ENCODE measurements at places on chromosomes 16 and 17. TPM values are rescaled to one million over a fixed set of nuclear protein-coding genes. Genes with fewer than 3 reads are reported as not detected.

CCDC78 gene
- total RNA-seq: 12.0 TPM

ACSM5 gene
- not detected for total RNA-seq

OR1E2 gene
- total RNA-seq: not detected

PRR29 gene
- total RNA-seq: not detected

CD79B gene
- 40.0 TPM for total RNA-seq

STH gene
- total RNA-seq: not detected

SLC38A8 gene
- total RNA-seq: not detected

ACLY gene
- 69.9 TPM for total RNA-seq

SALL1 gene
- not detected for total RNA-seq

GFAP gene
- not detected for total RNA-seq

CEMP1 gene
- 1.6 TPM for total RNA-seq

PRPSAP1 gene
- total RNA-seq: 42.5 TPM

- H3K4me3 ChIP-seq: peak overlapping the region; percentile 85
- H3K27me3 ChIP-seq: no peaks in the 10 kb centered on the region
- H3K4me1 ChIP-seq: peaks cover 6% of the 10 kb centered on the region
- peak overlapping the region; percentile 85 for H3K27ac ChIP-seq
- no peaks in the 10 kb centered on the region for H3K36me3 ChIP-seq
These were observed 684 bp upstream of the NUDT16L1 start for GRCh38 chr16:4692460-4693295.

GRCh38 chr17:33802349-33803198 is 452.5 kb upstream of the CCL2 start:
- no peak overlapping the region for H3K27ac ChIP-seq
- H3K36me3 ChIP-seq: no peaks in the 10 kb centered on the region
- H3K4me1 ChIP-seq: no peaks in the 10 kb centered on the region
- no peak for DNase-seq

DNA sequence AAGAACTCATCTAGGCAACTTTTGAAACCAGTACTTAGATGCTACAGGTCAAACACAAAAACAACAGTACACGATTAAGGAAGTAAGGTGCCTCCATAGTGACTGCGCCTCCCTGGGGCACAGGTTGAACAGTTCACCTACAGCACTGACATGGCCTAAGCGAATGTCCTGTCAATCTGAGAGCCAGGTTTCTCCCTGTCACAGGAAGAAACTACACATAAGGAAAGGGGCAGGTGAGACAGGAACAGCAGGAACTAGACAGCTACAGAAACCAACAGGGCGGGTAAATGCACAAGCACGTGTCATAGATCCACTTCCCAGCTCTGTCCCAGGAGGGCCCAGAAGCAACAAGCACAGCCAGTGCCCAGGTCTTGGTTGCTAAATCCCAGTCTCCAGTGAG is 8.0 kb upstream of the ARHGDIA start:
- no peak overlapping the region for H3K4me3 ChIP-seq
- H3K27me3 ChIP-seq: no peaks in the 10 kb centered on the region
- peaks cover 45% of the 10 kb centered on the region for H3K36me3 ChIP-seq

DNA sequence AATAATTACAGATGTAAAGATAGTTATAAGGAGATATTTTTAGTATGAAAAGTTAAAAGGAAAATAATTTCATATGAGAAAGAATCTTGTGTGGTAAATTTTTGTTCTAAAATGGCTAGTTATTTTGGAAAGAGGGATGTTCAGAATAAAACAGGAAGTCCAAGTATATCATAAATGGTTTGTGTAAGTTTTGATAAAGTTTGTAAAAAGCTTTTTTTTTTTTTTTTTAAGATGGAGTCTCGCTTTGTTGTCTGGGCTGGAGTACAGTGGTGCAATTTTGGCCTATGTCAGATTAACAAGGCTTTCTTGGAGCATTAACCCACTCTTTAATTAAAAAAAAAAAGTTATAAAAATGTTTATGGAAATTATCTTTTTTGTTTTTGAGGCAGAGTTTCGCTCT is 8.2 kb upstream of the CDK10 start:
- no peak overlapping the region for H3K4me3 ChIP-seq
- no peak overlapping the region for H3K27ac ChIP-seq
- H3K27me3 ChIP-seq: no peaks in the 10 kb centered on the region
- no peaks in the 10 kb centered on the region for H3K36me3 ChIP-seq
- H3K4me1 ChIP-seq: no peaks in the 10 kb centered on the region

- peaks cover 27% of the 10 kb centered on the region for H3K4me1 ChIP-seq
- DNase-seq: peak; percentile 44
- H3K36me3 ChIP-seq: peaks cover 9% of the 10 kb centered on the region
- peak within 1 kb of the TSS; percentile 75 for H3K27ac ChIP-seq
- H3K27me3 ChIP-seq: no peaks in the 10 kb centered on the region
These were observed at the start of gene LASP1NB for GRCh38 chr17:38925263-38925995. TSS of gene LASP1NB (plus strand) at chr17:38925614.

- peaks cover 4% of the 10 kb centered on the region for H3K27me3 ChIP-seq
- no peaks in the 10 kb centered on the region for H3K36me3 ChIP-seq
- H3K4me1 ChIP-seq: no peaks in the 10 kb centered on the region
- DNase-seq: no peak
- H3K27ac ChIP-seq: no peak overlapping the region
- no peak overlapping the region for H3K4me3 ChIP-seq
These were observed 68.5 kb downstream of the ZDHHC7 start for GRCh38 chr16:84942786-84943185.

DNA sequence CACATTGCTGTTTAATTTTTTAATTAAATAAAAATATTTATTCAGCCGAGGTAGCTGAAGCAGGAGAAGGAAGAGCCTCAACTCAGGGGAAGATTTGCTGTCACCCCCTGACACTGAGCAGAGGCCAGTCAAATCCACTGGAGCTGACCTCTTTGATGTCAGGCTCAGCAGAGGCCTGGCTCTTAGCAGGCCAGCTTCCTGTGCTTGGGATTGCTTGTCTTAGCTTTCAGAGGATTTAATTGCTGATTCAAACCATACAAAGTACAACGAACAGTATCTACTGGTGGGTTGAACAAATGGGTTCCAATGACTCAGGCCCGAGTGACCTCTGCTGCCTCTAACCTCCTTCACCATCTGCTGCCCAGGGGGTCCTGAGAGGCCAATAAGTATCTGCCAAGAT is 417.0 kb upstream of the HSBP1 start:
- H3K4me3 ChIP-seq: no peak overlapping the region
- H3K36me3 ChIP-seq: no peaks in the 10 kb centered on the region
- H3K27me3 ChIP-seq: peaks cover 5% of the 10 kb centered on the region
- H3K4me1 ChIP-seq: no peaks in the 10 kb centered on the region

DNA sequence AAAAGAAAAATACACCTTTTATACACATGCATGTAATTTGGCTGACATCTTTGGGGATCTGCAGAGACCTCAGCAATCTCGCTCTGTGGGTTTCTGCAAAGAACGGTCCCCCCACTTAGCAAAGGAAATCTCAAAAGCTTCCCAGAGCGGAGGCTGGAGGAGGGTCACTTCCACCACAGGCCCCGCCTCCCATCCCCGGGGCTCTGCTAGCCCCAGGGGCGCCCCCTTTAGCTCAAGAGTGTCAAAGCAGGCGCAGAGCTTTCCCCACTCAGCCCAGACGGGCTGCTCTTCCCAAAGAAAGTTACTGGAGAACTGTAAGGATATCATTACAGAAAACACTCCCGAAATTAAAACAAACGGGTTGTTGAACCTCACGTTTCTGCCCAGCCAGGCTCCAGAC is 11.4 kb downstream of the SLC13A5 start:
- DNase-seq: peak; percentile 36
- no peaks in the 10 kb centered on the region for H3K36me3 ChIP-seq
- H3K4me1 ChIP-seq: peaks cover 3% of the 10 kb centered on the region

DNA sequence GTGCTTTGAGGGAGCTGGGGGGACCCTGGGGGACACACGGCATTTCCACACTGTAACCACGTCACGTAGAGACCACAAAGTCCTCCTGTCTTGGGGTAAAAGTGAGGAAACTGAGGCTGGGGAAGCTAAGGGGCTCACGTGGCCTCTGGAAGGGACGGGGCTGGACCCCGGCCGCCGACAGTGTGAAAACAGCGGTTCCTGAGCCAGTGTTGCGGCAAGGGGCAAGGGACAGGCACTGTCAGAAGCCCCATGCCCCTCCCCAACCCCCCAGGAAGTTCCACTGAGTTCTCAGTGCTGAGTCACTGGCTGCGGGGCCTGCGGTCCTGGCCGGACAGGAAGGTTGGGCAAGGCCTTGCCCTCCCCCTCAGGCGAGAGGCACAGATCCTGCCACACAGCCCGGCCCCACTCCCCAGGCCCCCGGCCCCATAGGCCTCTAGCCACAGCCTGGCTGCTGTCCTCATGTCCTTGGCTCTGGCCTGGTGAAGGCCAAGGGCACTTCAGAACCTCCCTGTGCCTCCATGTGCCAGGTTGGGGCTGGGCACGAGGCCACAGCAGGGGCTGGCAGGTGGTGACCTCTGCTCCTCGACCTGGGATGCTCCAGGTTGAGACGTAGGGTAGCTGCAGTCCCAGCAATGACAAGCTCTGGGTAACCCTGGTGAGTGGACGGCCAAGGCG is 5.0 kb upstream of the CCDC57 start:
- no peaks in the 10 kb centered on the region for H3K36me3 ChIP-seq
- H3K4me3 ChIP-seq: no peak overlapping the region
- no peaks in the 10 kb centered on the region for H3K27me3 ChIP-seq
- peaks cover 32% of the 10 kb centered on the region for H3K4me1 ChIP-seq
- DNase-seq: no peak

DNA sequence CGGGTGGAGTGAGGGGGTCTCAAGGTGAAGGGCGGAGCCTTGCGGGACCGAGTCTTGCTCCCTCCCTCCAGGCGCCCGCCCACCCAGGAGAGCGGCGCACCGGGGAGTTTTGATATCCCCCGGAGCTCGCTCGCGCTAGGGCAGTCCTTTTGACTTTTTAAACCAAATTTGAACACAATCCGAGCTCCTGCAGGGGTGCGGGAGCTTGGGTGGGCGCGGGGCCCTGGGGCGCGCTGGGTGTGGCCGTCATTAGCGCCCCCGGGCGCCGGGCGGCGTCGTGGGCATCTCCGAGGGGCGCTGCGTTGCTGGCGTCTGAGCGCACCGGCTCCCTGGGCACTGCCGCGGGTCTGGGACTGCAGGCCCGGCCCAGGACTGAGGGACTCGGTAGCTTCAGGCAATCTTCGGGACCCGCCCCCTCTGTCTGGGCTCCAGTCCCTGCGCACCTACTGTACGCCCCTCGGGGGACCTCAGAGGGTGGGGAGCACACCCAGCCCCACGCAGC is 10.9 kb downstream of the MAF start:
- H3K4me3 ChIP-seq: no peak overlapping the region
- H3K27me3 ChIP-seq: peaks cover 38% of the 10 kb centered on the region
- H3K36me3 ChIP-seq: no peaks in the 10 kb centered on the region
- no peak overlapping the region for H3K27ac ChIP-seq
- DNase-seq: no peak
- peaks cover 7% of the 10 kb centered on the region for H3K4me1 ChIP-seq

- H3K27me3 ChIP-seq: no peaks in the 10 kb centered on the region
- H3K4me1 ChIP-seq: no peaks in the 10 kb centered on the region
- H3K27ac ChIP-seq: no peak overlapping the region
- DNase-seq: no peak
- peak overlapping the region; percentile 7 for H3K4me3 ChIP-seq
These were observed 35.2 kb downstream of the TSC2 start for GRCh38 chr16:2082983-2083364.

GRCh38 chr16:3625911-3626732 is 14.7 kb upstream of the SLX4 start:
- DNase-seq: no peak
- H3K4me1 ChIP-seq: peaks cover 17% of the 10 kb centered on the region
- H3K36me3 ChIP-seq: no peaks in the 10 kb centered on the region
- H3K4me3 ChIP-seq: peak overlapping the region; percentile 57
- H3K27ac ChIP-seq: peak overlapping the region; percentile 11
- no peaks in the 10 kb centered on the region for H3K27me3 ChIP-seq

- peaks cover 7% of the 10 kb centered on the region for H3K4me1 ChIP-seq
- peak; percentile 34 for DNase-seq
- H3K27me3 ChIP-seq: no peaks in the 10 kb centered on the region
- no peak overlapping the region for H3K4me3 ChIP-seq
- H3K36me3 ChIP-seq: no peaks in the 10 kb centered on the region
These were observed 54.3 kb upstream of the SREBF1 start for GRCh38 chr17:17890773-17891759.

GRCh38 chr16:23987443-23987842 is 151.7 kb downstream of the PRKCB start:
- peaks cover 23% of the 10 kb centered on the region for H3K4me1 ChIP-seq
- no peak overlapping the region for H3K4me3 ChIP-seq

GRCh38 chr16:8733849-8734540 is 59.6 kb downstream of the ABAT start:
- peaks cover 2% of the 10 kb centered on the region for H3K4me1 ChIP-seq
- H3K27ac ChIP-seq: no peak overlapping the region
- no peak overlapping the region for H3K4me3 ChIP-seq
- no peak for DNase-seq

GRCh38 chr16:3118204-3118790 is 5.9 kb downstream of the ZNF205 start:
- peaks cover 7% of the 10 kb centered on the region for H3K4me1 ChIP-seq
- no peak overlapping the region for H3K4me3 ChIP-seq
- H3K27ac ChIP-seq: no peak overlapping the region
- no peak for DNase-seq
- peaks cover 2% of the 10 kb centered on the region for H3K36me3 ChIP-seq
